K562 (cell line): ENCODE measurements at places on chromosomes 7 and 10. TPM values are rescaled to one million over a fixed set of nuclear protein-coding genes. Genes with fewer than 3 reads are reported as not detected.

The CCL24 gene
- total RNA-seq, result 0.45 and 0.80 TPM in 2 replicates

The BAG3 gene
- total RNA-seq, result 27.4 and 28.7 TPM in 2 replicates

The ZNF853 gene
- total RNA-seq, result not detected in 2 replicates

The PSD gene
- 1.5 and 1.7 TPM in 2 replicates for total RNA-seq

The AFAP1L2 gene
- total RNA-seq, result 0.07 TPM in 2 replicates

The FBXO24 gene
- 0.94 and 0.95 TPM in 2 replicates for total RNA-seq

- no peak for DNase-seq
Observed at GRCh38 chr7:20201380-20201779, 15.8 kb downstream of the MACC1 start.

- peak; percentile 70 for DNase-seq
Observed at GRCh38 chr7:123552641-123553040, 5.0 kb downstream of the NDUFA5 start.

DNA sequence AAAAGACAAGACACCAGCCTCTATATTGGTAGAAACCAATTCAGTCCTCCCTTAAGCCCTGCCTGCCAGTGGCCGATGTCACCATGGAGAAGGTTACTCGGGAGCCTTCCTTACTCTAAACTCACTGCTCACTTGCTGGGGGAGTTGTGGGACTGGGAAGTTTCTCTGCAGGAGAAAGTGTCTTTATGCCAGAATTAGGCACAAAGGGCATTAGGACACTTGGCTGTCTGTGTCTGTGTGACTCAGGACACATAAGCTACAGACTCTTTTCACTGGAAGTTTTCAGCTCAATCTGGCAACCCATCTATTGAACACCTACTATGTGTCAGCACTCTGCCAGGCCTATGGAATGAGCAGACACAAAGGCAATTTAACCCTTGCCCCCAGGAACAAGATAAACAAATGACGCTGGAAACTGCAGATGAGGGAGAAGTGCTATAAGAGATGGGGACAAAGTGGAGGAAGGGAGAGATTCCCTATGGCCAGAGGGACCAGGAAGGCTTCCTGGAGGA is 49.5 kb upstream of the CACUL1 start:
- DNase-seq, result no peak

GRCh38 chr7:98165827-98166667 is 45.2 kb upstream of the BHLHA15 start:
- peak; percentile 61 for DNase-seq

GRCh38 chr7:90769036-90769435 is 172.9 kb downstream of the CDK14 start:
- no peak for DNase-seq

DNA sequence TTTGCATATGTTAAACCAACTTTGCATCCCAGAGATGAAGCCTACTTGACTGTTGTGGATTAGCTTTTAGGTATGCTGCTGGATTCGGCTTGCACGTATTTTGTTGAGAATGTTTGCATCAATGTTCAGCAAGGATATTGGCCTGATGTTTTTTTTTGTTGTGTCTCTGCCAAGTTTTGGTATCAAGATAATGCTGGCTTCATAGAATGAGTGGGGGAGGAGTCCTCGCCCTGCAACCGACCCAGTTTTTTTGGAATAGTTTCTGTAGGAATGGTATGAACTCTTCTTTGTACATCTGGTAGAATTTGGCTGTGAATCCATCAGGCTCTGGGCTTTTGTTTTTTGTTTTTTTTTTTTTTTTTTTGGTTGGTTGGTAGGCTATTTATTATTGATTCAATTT is 147.9 kb downstream of the AHR start:
- DNase-seq, result no peak

DNA sequence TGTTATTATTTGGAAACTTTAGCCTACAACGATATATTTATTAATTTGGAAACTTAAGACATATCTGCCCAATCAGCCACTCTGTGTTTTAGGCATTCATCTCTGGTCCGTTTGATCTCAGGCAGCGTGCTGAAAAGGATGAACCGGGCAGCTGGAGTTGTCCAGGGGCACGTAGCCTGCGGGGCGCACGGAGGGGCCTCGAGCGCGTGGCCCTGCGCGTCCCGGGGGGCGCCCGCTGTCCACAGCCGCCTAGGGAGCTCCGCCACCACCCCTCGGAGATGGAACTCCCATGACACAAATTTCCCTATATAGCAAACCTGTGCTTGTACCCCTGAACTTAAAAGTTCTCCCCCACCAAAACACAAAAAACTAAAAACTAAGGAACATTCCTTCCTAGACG is 24.3 kb upstream of the MKI67 start:
- no peak for DNase-seq

GRCh38 chr10:22704942-22705341 is 9.4 kb downstream of the PIP4K2A start:
- no peak for DNase-seq
